GM04504 (cell line): ENCODE measurements at places on chromosomes 2 and 18.

- no peak for DNase-seq
Observed at GRCh38 chr2:189013671-189014448, 39.7 kb downstream of the COL3A1 start.

GRCh38 chr2:46497766-46498165 is 18.4 kb downstream of the TMEM247 start:
- no peak for DNase-seq

GRCh38 chr2:109373791-109374547 is 239.8 kb downstream of the SEPTIN10 start:
- DNase-seq: no peak

DNA sequence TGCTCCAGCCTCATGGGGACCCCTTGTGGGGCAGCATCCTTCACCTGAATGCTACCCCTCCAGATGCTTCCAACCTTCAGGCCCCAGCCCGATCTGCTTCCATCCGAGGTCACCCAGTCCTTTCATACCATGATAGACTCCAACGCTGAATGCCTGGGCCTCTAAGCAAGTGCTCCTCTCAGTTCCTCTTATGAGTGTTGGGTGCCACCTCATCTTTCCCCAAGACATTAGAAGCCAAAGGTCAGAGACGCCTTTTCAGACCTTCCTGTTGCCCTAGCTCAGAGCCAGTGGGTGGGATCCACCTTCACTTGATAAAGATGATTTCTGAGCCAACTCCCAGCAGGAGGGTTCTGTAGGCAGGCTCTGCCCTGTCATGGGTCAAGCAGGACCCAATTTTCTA is 174.5 kb upstream of the MGAT5 start:
- no peak for DNase-seq

- no peak for DNase-seq
Observed at GRCh38 chr2:240892925-240893324, 3.0 kb downstream of the MAB21L4 start.

DNA sequence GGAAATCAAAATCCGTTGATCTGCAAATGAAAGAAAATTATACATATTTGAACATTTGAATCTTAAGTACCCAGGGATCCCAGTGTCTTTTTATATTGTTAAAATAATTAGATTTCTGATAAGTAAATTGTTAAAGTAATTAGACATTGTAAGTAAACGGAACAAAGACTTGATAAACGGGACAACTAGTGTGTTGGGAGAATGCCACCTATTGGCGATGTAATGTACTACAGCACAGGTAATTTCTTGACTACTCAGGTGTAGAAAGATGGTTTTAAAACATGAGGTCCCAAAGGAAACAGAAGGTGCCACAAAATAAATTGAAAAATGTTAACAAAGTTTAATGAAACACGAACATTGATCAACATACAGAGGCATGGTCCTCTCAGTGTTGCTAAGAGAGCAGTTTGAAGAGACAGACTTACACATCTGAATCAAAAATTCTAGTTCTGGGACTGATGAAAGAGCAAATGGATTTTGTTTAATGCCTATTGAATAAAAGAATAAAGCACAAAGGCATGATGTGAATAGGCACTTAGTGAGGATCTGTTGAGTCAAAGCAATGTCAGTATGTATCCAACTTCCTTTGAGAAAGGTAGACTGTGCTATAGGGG is 103.4 kb upstream of the RASGRP3 start:
- no peak for DNase-seq

GRCh38 chr2:28432362-28432761 is 39.7 kb downstream of the FOSL2 start:
- DNase-seq: no peak

- DNase-seq: no peak
Observed at GRCh38 chr18:10119528-10119927, 205.7 kb downstream of the VAPA start.
